ENCODE measurements at places on chromosomes 1 and 21. TPM values are rescaled to one million over a fixed set of nuclear protein-coding genes. Genes with fewer than 3 reads are reported as not detected.
A peak's percentile ranks its signal among the peaks of the same experiment; 100 is the strongest.

Gene PRR9
- not detected for total RNA-seq

Gene MAP3K21
- 1.6 TPM for total RNA-seq

Gene DISP1
- total RNA-seq, result 2.0 TPM

Gene MIXL1
- total RNA-seq, result not detected

Gene BCL2L15
- total RNA-seq, result 0.40 TPM

Gene VTCN1
- total RNA-seq, result not detected

Gene FOXD2
- total RNA-seq, result 0.07 TPM

Gene ANGPTL3
- not detected for total RNA-seq

Gene SLC6A9
- total RNA-seq, result 6.3 TPM

Gene C1orf210
- not detected for total RNA-seq

Gene S100A8
- not detected for total RNA-seq

Gene ZBTB8A
- 0.19 TPM for total RNA-seq

- DNase-seq, result no peak
These were observed 1.7 kb downstream of the COP1 start for GRCh38 chr1:176205332-176205914.

GRCh38 chr1:20626524-20626923 lies 6.7 kb upstream of the PINK1 start:
- DNase-seq, result no peak

DNA sequence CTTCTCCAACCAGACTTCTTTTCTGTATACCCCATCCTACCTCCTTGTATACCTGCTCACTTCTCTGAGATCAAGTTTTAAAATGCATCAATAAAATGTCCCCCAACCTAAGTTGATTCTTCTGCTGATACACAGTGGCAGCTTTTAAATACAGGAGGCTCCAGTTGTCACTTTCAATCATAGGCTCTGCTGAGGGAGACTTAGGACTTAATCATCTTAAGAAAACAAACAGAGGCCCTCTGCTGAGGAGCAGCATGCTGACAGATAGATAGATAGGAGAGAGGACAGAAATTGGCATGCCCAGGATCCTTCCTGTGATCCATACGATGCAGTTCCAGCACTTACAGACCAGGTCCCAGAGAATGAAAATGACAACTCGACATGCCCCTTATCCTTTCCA lies 311.0 kb upstream of the PROX1 start:
- DNase-seq, result no peak

DNA sequence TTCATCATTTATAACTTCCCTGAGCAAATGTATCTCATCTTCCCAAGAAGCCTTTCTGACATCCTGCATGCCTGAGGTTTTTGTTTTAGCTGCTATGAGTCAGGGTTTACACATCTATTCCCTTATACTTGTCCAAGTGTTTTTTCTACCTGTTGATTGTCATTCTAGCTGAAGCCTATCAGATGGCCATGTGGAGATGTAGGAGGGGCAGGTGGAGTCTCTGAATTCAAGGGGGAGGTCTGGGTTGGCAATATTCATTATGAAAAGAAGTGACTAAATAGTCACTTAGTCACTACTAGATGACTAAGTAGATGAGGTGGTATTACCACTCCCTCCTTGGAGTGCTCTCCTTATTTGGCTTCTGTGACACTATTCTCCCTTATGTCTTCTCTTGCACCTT lies 52.4 kb downstream of the XCL1 start:
- no peak for DNase-seq

- no peak for DNase-seq
These were observed 32.7 kb upstream of the PLXNA2 start for GRCh38 chr1:208276757-208277435.

DNA sequence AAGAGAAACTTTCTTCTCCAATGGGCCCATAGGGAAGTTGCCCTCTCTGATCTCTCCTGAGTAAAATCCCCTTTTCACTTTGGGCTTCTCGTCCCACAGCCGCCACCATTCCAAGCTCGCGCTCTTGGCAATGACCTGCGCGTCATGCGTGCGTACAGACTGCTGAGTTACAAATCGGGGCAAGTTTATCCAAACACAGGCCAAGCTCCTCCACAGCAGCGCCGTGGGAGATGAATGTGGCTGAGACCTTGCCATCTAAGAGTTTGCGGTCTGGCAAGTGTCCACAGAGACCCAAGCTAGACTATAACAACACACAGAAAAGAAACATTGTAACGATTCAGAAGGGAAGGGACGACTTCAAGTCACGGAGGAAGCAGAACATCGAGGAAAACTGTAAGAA lies 116.3 kb upstream of the SOD1 start:
- no peak for DNase-seq

DNA sequence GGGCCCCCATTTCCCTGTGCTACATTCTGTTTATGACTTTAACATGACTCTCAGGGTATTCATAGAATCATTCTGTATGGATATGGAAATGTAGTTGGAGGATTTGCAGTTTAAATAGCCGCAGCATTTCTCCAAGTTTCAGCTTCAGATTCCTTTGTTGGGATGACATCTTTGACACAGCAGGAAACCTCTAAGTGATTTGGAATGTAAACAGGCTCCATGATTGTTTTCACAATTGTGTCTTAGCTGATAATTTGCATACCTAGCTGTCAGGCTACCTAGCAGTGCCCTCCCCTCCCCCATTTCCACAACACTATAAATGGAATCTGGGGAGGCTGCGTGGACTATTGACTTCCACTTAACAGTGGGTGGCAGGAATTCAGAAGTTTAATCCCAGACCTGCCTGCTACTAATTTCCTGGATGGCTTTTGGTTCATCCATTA lies 290.2 kb downstream of the HLX start:
- DNase-seq, result no peak

DNA sequence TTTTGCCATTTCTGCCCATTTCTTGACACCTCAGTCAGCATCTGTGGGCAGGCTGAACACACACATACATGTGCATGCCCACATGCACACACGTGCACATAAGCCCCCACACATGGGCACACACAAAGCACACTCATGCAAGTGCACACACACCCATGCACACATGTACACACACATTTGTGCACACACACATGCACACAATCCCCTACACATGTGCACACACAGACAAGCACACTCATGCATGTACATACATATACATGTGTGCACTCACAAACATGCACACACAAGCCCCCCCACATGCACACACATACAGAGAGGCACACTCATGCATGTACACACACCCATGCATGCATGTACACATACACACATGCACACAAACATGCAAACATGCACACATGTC lies 83.5 kb upstream of the ACTRT2 start:
- DNase-seq, result no peak

DNA sequence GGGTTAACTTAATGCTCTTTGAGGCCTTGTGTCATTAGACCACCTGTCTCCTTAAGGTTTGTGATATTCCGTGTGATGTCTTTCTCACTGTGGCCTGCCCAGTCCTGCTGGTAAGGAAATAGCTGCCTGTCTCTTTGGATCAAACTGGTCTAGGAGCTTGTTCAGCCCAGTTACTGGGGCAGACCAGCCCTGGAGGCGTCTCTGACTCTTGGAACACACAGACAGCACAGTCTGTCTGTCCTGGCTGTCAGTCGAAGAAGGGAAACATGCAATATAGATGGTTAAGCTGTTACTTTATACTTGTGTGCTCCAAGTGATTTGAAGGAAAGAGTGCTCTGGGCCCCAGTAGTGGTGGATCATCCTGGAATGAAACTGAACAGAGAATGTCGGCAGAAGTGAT lies 20.4 kb downstream of the PBX1 start:
- no peak for DNase-seq

GRCh38 chr1:247386687-247387086 lies 29.3 kb upstream of the NLRP3 start:
- DNase-seq, result no peak

DNA sequence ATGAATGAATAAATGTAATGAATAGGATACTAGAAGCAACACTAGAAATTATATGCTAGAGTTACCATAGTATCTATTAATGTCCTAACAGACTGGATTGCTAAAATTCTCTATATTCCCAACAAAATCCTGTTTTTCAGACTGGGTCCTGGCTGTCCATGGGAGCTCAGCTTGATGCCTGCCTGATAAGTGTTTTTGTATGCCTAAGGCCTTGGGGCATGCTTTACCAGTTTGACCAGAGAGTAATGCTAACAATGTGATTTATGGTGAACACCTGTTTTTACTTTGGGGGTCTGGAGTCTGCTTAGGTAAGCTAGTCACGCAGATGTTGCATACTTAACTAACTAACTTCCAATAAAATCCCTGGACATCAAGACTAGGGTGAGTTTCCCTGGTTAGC lies 318.8 kb upstream of the DEPDC1 start:
- DNase-seq, result no peak

DNA sequence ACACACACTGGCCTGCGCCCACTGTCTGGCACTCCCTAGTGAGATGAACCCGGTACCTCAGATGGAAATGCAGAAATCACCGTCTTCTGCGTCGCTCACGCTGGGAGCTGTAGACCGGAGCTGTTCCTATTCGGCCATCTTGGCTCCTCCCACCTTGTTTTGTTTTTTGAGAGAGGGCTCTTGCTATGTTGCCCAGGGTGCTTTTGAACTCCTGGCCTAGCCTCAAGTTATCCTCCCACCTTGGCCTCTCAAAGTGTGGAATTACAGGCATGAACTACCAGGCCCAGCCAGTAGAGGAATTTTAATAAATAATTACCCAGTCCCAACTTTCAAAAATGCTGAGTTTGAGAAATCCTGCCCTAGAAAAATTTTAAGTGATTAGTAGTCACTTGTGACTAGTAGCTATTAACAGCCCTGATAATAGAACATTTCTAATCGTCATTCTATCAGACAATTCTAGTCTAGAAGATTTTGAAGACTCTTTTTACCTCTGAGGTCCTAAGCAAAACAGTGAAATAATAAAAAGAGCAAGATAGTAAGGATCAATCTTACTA lies 30.9 kb upstream of the SLC35D1 start:
- DNase-seq, result no peak

- DNase-seq, result no peak
These were observed 5.8 kb upstream of the MAGOH start for GRCh38 chr1:53244141-53244540.

DNA sequence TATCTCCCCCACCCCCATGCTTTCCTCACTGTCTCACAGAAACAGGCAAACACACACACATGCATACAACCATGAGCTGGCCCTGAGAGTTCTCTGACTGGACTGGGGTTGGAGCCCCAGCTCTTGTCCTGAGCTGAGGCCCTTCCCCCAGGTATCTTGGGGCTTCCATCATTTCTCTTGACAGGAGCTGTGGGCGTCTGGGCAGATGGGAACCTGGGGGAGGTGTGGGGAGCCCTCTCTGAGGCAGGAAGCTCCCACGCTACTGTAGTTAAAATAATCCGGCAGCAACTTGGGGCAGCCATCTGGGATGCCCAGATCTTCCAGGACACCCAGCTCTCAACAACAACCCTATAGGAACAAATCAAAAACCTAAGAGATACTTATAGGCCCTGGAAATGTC lies 2.7 kb upstream of the KIF21B start:
- no peak for DNase-seq

- no peak for DNase-seq
These were observed 21.0 kb downstream of the CD160 start for GRCh38 chr1:145740269-145740668.

- DNase-seq, result no peak
These were observed 359.8 kb downstream of the LTN1 start for GRCh38 chr21:28632755-28633408.

- no peak for DNase-seq
These were observed 4.1 kb upstream of the PDZK1 start for GRCh38 chr1:145711213-145711651.

- no peak for DNase-seq
These were observed 268.1 kb downstream of the DNM3 start for GRCh38 chr1:172109359-172109758.

DNA sequence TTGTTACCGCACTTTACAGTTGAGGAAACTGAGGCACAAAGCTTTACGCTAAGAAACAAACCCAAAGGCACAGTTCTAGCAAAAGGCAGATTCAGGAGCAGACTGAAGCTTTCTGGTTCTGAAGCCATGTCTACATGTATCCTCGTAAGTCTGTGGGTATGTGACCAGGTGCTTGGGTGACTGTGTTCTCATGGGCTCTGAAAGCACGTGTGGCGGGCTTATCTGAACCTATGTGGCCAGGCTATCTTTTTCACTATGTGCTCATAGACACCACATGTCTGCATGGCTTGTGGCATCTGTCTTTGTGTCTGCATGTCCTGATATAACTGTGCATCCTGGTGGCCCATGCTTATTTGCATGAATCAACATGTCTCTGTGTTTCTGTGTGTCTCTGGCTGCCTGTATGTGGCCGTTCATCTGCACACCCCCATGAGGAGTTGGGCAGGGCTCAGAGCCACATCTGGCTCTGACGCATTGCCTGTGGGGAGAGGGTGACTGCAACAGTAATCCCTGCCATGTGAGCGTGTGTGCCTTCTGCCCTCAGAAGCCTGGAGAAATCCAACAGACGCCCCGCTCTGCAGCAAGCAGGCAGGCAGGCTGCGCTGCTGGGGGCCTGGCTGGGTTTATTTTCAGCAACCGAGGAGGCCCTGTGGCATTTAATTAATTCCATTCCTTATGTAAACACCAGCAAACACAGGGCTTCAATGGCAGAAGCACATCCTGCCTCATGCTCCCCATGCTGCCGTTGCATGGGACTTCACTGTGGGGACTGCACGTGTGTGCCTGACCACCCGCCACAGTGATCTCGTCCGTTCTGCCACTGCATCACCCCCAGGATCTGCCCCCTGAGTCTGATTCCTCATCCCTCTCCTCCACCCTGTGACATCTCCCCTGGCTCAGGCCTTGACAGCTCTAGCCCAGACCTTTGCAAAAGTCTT lies 115.4 kb downstream of the TRABD2B start:
- DNase-seq, result no peak

DNA sequence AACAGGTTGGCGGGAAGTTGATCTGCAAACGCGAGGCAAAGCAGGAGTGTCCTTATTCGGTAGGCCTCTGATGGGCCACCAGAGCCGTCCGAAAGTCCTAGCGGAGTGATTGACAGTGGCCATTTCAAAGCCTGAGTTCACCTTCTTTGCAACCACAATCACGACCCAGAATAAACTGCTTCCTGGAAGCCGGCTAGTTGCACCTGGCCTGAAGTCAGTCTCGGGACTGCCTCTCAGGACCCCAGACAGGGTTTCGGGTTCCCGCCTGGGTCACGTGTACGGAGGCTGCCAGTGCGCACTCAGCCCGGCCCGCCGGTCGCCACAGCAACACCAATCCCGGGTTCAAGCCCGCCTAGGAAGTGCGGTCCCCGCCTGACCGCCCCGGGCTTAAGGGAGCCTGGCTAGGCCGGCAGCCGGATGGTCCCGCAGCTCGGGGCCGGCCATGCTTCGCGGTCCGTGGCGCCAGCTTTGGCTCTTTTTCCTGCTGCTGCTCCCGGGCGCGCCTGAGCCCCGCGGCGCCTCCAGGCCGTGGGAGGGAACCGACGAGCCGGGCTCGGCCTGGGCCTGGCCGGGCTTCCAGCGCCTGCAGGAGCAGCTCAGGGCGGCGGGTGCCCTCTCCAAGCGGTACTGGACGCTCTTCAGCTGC lies at the start of gene TOR3A:
Gene TOR3A (plus strand): TSS at position 384 of the 646 bp plus-strand sequence. CDS start 59 bp downstream, at position 443.
- peak; percentile 95 for DNase-seq

- no peak for DNase-seq
These were observed 58.3 kb upstream of the ARTN start for GRCh38 chr1:43875331-43875730.

DNA sequence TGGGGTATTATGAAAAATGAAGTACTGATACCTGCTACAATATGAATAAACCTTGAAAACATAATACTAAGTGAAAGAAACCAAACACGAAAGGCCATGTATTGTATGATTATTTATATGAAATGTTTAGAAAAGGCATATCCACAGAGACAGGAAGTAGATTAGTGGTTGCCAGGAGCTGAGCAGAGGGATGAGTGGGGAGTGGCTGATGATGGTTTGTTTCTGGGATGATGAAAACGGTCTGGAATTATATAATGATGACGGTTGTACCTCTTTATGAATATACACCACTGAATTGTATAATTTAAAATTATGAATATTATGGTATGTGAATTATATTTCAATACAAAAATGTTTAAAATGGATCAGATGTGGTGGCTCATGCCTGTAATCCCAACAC lies 63.8 kb upstream of the MPC2 start:
- DNase-seq, result no peak
